ENCODE measurements at places on chromosomes 11 and 22.
A peak's percentile ranks its signal among the peaks of the same experiment; 100 is the strongest.

DNA sequence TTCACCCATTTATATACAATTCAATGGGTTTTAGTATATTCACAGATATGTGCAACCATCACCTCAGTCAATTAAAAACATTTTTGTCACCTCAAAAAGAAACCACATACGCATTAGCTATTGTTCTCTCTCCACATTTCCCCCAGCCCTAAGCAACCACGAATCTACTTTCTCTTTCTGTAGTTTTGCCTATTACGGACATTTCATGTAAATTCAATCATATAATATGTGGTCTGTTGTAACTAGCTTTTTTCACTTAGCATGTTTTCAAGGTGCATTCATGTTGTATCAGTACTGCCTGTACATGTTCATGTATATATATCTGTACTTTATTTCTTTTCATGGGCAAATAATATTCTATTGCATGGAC, 104.7 kb upstream of the RRM1 start:
- no peak for ATAC-seq

GRCh38 chr22:29821291-29822016, 16.6 kb downstream of the ASCC2 start:
- peak; percentile 61 for ATAC-seq

GRCh38 chr22:24836282-24836681, 30.3 kb downstream of the SGSM1 start:
- ATAC-seq = no peak

GRCh38 chr11:45983471-45983845, 61.0 kb downstream of the LARGE2 start:
- ATAC-seq = no peak

GRCh38 chr22:47465222-47465621, 702.8 kb downstream of the TBC1D22A start:
- ATAC-seq = no peak

GRCh38 chr22:17201285-17201945, 17.8 kb downstream of the ADA2 start:
- no peak for ATAC-seq

- no peak for ATAC-seq
Measured at GRCh38 chr11:91773090-91773489, 451.5 kb upstream of the FAT3 start.

DNA sequence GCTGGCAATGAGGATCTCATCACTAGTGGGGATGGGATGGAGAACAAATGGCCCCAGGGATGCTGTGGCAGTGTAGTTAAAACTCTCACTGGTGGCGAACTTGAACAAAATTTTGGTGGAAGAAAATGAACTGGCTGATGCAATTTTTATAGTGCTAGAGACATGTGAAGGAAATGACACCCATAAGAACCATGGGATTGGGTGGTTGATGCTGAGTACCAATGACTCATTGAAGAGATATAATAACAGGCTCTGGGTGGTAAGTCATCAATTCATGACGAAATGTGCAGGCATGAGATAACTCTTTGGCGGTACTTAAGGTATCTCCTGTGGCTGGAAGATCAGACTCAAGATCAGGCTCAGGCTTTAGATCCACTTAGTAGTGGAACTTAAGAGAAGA, 172.9 kb upstream of the DDI1 start:
- ATAC-seq = no peak

DNA sequence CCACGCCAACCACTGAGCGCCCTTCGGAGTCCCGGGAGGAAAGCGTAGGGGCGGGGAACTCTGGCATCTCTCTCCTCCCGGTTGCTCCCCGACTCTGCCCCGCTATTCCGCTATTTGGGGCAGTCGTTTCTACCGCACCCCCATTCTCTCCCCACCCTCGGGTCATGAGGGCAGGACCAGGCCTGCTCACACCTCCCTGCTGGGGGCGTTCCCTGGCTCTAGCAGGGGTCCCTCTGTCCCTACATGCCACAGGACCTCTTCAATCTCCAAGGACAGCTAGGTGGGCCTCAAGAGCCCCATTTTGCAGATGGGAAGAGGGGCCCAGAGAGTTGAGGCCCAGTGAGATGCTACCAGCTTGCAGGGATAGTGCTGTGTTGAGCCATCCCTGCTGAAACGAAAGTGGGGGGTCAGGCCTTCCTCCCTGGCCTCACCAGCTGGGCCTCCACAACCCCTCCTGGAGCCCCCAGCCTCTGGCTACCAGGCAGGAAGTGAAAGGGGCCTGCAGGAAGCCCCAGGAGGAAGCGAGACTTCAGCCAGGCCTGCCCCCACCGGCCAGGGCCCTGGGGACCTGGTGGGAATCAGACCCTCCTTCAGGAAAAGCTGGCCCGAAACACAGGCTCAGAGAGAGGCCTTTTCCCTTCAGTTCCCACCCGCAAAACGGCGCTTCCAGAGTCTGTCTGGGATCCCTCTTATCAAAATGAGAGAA, 5.5 kb upstream of the SHISA8 start:
- ATAC-seq = no peak

DNA sequence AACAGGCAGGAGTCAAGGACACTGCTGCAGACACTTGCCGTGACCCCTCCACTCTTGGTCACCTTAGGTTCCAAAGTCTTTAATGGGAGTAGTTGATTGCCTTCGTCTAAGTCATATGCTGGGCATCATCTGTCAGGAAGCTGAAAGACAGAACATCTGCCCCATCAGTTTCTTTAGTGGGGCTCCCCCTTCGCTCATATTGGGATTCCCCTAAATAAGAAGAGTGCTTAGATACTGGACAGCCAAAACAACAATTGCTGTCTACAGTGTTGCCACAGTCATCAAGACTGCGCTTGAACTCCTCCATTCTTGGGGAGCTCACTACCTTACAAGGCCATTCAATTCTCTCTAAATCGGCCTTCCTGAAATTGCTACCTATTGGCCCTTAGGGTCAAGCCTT, 58.5 kb downstream of the UBASH3B start:
- ATAC-seq = no peak

DNA sequence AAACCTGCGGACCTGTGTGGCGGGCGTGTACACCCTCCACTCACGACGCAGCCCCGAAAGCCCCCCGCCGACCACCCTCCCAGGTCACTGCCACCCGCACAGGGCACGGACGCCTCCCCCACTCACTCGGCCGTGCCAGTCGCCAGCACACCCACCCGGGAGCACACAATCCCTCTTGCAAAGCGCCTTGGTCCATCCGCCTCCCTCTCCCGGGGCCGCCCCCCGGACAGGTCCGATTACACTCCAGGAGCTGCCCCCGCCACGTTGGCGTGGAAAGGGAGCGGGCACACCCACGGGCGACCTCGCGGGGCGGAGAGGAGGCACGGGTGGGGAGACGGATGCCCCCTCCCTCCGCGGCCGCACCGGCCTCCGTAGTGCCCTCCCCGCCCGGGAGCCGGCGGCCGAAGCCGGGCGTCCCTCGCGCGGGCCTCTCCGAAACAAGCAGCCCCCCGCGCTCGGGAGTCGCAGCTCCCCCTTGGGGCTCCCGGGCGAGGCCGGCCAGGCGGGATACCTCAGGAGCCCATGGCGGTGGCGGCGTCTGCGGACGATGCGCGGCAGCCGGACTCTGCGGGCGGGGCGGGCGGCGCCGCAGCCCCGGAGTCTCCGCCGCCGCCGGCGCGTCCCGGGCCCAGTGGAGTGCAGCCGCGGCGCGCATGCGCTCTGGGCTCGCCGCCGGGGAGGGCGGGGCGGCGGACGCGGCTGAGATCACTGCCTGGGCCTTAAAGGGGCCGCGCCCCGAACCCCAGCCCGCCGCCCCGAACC, at the start of gene TMEM184B:
Gene TMEM184B, minus strand, starts transcription at position 638 of the 762 bp plus-strand sequence. CDS start 25,049 bp downstream, outside the sequence.
- peak; percentile 97 for ATAC-seq

DNA sequence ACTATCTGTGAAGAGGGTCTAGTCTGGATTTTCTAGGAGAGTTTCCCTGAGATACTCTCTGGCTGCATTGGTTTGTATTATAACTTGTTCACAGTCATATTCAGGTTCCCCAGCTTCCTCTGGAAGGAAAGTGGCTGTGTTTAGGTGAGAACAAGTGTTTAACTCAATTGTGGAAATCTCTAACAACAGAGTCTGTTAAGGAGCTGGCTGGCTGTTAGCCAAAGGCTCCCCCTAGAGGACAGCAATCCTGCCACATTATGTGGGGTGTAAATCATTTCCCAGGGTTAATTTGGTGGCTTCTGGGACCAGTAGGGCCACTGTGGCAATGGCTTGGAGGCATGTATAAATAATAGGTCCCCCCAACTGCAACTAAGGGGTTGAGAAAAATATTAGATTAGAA, 18.4 kb downstream of the MS4A6E start:
- ATAC-seq = no peak

GRCh38 chr11:92979176-92979575, 9.7 kb downstream of the MTNR1B start:
- no peak for ATAC-seq

DNA sequence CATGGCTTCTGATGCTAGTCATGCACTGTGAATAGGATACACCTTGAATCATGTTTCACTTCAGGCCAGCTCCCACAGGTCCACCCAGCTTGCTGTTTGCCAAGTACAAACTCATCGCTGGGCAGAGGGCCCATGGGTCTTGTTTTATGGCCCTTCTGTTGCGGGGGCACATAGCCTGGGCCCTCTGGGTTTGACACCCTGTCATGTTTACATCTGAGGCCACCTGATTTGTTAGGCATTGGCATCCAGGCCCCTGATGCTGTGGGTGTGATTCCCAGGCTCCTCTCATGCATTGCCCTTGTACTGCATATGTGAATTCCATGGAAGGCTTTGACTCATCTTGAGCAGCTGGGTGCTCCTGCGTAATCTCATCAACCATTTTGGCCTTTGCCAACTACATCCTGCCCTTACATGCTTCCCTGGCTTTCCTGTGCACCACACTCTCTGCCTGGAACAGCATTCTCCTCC, 32.6 kb downstream of the PPFIBP2 start:
- ATAC-seq = no peak

GRCh38 chr22:18133452-18133851, 16.5 kb upstream of the USP18 start:
- ATAC-seq = peak; percentile 78

DNA sequence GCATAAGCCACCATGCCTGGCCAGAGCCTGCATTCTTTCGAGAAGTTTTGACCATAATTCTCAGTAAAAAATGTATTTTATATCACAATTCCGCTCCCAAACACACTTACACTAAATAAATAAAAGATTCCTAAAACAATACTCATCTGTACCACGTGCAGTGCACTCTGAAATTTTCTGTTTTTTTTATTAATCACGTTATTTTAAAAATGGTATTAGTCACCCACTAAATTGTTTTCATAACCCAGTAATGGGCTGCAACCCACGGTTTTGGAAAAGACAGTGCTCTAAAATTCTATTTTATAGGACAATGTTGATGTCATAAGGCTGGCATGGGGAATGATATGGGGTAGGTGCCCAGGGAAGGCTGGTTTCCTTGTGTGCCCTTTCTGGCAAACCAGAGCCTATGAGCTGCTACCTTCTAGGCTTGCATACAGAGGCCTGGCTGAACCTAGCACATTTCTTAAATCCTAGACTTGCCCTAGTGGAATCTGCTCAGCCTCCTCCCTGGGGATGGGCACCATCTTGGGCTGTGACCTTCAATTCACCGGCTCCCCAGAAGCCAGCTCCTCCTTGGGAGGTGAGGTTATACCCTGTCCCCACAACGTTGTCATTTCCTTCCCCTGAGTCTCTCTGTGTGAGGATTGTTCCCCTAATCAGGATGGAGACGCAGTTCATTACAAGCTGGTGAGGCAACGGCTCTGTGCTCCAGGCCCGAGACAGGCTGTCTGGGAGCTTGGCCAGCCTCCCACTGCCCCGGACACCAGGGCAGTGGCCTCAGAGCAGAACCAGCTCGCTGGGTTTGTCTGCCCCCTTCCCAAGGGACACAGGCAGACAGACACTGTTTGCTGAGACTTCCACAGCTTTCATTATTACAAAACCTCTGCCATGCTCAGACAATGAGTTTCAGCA, 116.5 kb upstream of the NAV2 start:
- ATAC-seq = peak; percentile 73

DNA sequence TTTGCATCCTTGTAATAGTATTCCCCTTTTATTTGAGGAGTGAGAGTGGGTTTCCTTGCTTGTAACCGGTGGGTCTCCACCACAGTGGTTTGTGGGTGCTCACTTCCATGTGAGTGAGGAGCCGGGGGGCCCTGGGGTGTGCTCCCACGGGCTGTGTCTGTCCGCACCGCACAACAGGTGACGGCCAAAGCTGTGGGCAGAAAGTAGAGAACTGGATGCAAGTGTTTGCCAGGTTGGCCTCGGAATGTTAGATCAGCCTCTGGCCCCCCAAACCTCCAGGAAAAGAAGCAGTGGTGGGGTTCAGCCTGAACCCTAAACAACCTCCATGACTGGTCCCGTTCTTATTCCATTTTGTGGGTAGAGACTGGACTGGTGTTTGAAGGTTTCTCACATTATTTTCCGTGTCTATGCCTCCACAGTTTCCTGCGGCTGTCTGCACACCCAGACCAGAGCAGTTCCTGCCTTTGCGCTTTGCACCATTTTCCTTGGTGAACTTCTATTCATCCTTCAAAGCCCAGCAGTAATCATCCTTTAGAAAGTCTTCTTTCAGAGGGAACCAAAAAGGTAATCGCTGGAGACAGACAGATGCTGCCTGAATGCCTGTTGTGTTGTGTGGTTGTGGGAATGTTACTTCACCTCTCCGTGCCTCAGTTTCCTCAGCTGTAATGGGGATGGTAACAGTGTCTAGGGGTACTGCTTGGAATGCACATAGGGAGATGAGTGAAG, 77.2 kb downstream of the MYEOV start:
- no peak for ATAC-seq

GRCh38 chr11:59025097-59025496, 61.0 kb upstream of the GLYATL1B start:
- no peak for ATAC-seq

DNA sequence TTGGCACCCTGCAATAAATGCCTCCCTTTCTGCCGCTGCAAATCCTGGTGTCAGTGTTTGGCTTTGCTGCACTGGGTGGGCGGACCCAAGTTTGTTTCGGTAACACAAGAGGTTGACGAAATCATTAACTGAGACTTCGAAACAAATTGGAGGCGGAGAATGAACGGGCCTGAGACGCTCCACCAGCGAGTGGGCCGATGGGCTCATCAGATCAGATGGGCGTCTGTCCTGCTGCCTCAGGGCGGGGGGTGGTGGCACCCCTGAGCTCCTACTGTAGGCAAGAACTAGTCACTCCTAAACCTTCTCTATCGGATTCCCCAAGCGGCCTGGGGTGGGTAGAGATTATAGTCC, 918 bp upstream of the CAPN5 start:
- ATAC-seq = peak; percentile 16

DNA sequence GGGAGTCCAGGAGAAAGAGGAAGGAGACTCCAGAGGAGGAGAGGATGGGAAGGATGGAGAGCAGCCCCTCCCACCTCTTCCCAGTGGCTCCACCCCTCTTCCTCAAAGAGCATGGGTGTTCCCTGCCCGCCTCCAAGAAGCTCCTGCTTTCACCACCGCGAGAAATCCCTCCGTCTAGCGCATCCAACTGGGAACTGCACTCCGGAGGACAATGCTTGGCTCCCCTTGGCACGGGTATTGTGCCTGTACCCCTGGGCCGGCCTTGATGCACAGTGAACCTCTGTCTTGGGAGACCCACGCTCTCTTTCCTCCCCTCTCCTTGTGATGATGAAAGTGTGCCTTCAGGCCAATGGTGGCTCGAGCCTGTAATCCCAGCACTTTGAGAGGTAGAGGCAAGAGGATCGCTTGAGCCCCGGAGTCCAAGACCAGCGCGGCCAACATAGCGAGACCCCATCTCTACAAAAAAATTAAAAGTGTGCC, 14.9 kb upstream of the ADA2 start:
- no peak for ATAC-seq
